ENCODE measurements at places on chromosomes 4 and X. TPM values are rescaled to one million over a fixed set of nuclear protein-coding genes. Genes with fewer than 3 reads are reported as not detected.

Gene SGMS2
- 53.6 TPM for total RNA-seq

DNA sequence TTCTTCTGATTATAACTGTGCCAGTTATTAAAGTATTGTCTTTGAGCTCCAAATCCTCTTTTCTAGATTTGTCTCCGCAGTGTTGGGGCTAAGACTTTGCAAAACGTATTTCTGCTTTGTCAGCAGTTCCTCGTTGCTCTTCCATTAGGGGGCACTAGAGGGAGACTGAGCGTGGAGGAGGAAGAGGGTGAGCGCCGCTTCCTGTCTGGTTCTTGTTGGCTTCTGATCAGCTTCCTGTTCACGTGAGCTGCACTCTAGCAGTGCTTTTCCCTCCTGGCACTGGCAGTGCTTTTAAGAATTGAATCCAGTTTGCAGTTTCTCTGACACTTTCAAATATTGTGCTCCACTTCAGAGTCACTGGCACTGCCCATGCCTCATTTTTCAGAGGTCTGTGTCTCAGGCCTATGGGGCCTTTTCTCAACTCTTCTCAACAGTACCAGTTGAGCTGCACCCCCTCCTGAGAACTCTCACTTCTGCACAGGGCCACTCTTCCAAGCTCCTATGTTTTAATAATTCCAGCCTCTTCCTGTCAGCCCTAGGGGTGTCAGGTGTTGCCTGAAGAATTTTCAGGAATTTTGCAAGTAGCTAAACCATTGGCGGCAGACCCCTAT, 54.4 kb upstream of the LCORL start:
- DNase-seq: no peak

- no peak for DNase-seq
Measured at GRCh38 chrX:137194164-137194563, 160.4 kb upstream of the GPR101 start.

DNA sequence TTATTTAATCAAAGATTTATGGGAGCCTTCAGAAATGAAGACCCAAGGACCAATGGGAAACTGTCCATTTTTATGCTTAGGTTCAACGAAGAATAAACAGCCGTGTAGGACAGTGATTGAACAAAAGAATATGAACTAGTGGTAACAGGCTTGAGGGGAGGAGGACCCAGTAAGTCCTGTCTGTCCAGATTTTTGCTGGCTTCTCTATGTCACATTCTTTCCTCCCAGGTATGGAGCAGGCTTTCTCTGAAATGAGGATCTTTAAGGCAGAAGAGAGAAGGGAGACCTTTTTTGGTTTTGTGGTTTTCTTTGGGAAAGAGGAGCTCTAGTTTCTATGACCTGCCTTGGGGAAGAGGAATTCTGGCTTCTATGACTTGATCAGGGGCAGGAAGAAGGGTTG, 74.1 kb downstream of the BANK1 start:
- DNase-seq: no peak

GRCh38 chr4:126603825-126604224, 1028.9 kb upstream of the INTU start:
- no peak for DNase-seq
